ENCODE measurements at places on chromosomes 16 and 17.

DNA sequence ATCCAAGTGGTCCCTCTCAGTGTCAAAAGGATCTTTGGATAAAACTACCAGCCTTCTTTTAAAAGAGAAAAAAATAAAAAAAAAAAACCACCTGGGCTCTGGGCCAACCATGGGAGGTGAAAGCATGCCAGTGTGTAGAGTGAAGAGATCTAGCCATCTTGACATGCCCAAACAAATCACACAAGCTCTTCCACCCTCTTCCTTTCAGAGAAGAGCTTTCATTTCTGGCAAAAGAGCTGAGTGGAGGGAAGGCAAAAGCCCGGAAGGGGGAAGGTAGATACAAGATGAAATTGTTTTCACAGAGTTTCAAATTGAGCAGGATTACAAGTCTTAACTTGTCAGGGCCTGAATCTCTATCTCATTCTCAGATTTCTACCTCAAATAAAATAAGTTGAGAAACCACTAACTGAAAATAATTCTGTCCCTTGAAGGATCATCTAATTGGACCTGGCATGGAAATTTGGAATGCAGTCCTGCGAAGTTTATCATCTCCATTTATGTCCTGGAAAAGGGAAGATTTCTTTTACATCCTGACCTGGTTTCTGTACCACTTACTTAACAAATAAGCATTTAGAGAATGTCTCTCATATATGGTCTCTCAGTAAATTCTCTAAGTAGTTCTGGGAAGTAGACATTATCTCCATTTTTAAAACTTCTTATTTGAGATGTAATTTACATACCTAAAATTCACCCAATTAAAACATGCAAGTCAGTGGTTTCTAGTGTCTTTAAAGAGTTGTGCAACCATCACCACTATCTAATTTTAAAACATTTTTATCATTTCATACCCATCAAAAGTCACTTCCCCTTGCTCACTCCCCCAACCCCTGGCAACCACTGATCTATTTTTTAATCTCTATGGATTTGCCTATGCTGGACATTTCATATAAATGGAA lies 93.7 kb downstream of the TANGO6 start:
- no peak for DNase-seq

DNA sequence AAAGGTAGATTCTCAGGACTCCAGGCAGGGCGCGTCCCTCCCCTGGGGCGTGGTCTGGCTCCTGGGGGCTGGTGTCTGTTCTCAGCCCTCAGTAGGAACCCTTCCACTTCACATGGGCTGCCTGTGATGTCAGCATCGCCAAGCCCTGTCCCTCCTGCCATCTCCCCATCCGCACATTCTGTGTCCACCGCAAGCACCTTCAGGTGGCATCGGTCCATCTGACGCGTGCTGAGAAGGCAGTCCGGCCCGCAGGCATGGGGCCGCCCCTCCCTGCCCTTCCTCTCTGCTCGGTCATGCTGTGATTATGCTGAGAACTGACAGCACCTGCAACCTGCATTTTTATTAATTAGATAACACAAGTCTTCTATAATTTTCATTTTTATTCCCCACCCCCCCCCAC lies 12.7 kb upstream of the DNAH17 start:
- no peak for DNase-seq

- DNase-seq = no peak
Observed at GRCh38 chr17:49106321-49107210, 26.0 kb upstream of the B4GALNT2 start.

DNA sequence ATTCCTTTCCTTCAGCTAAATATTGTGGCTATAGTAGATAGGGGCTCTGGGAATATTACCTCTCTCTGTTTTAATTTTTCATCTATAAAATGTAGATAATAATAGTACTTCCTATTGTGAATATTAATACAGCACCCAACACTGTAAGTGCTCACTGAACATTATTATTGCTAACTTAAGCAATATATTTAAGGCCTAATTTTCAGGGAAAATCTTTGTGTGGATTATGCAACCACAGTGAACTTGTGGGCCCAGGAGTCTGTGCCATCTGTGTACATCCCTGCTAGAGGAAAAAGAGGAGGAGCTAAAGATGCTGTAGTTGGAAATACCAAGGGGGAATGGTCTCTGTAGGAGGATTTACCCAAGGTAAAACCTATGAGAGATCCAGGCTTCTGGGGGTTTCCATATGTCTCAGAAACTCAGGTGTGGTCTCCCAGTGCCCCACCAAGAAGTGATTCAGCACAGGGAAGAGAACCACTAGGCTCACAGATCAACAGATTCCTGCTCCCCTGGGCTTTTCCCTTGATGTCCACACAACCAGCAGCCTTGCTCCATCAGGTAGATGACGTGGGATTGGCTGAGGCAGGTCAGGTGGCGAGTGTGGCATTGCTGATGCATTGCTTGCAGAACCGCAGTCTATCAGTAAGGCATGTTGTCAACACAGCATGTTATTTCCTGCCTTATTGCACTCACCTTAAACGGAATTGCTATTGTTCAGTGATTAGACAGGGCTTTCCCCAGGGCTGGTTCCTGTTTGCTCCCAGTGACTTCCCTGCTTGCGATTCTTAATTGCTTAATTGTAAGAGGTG lies 1.6 kb upstream of the N4BP1 start:
- no peak for DNase-seq

DNA sequence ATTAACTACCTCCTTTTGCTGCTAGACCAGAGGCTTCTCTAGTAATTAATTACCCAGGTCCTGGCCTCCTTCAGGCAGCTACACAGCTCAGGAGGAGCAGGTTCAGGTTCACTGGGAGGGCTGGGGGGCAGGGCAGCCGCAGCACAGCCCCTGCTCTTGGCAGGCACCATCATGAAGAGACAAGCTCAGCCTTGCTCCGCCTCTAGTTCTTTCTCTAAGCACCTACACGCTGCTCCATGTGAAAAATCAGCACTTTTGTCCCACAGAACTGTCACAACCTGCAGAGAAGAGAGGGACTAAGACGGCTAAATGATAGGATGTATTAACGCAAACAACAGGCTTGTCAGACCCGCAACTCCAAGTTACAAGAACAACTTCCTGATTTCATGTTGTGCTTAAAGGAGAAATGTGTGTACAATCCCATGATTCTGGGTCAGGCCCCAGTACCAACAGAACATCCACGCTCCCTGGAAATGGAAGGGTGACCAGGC lies 53.4 kb downstream of the GRB2 start:
- DNase-seq = no peak

DNA sequence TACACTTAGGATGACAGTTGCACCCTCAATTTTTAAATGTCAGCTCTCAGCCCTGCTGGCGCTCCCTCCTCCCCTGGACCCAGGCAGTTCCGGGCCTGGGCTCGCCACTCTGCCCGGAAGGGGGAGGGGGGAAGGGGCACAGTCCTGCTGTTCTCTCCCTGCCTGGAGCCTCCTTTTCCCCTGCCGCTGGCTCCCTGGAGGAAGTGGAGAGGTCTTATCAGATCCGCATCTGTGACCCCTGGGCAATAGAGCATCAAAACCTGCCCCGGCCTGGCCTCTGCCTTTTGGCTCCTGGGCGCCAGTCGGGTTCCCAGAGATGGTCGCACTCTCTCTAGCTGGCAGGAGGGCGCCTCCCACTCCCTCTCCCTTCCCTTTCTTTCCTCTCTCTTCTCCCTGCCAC lies 149.3 kb downstream of the IRF8 start:
- DNase-seq = no peak

DNA sequence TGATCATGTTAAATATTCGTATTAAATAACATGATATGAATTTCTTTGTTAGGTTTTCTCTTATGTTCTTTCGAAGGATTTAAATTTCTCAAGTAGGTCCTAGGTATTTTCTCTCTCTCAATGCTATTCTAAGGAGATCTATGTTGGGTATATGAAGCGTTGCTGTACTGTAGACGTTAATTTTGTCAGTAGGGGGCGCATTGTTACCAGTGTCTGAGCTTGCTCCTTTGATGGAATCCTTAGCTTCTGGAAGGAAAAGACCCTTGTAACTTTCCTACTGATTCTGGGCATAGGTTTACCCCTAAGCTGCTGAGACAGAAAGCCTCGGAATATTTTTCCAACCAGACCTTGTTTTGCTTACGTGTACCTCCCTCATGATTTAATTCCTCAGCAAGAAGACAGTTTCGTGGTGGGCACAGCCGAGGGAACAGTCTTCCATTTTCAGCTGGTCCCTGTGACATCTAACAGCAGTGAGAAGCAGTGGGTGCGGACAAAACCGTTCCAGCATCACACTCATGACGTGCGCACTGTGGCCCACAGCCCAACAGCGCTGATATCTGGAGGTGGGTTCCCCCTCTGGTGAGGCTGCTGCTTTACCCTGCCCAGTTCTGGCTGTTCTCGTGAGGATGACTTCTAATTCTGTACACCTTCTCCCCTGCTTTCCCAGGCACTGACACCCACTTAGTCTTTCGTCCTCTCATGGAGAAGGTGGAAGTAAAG lies 17.9 kb downstream of the UTP4 start:
- DNase-seq = no peak

DNA sequence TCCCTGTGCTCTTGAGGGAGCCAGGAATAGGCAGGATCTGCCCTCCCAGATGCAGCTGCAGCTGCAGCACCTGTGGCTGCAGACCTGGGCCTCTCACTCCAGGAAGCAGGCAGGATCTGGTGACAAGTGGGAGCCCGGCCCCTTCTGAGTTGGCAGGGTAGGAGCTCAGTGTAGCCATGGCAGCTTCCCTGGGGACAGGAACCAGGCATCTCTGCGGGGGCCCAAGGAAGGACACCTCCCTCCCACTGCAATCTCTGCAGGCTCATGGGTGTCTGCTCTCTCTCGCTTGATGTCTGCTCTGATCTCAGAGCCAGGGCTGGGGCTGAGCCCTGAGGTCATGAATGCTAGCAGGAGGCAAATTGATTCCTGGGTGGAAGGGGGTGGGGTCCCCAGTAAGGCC lies 592.5 kb upstream of the CA10 start:
- DNase-seq = no peak

- DNase-seq = no peak
Observed at GRCh38 chr17:73551759-73552158, 92.5 kb downstream of the SDK2 start.

GRCh38 chr16:2507665-2508064 lies 6.1 kb upstream of the ATP6V0C start:
- peak; percentile 63 for DNase-seq

DNA sequence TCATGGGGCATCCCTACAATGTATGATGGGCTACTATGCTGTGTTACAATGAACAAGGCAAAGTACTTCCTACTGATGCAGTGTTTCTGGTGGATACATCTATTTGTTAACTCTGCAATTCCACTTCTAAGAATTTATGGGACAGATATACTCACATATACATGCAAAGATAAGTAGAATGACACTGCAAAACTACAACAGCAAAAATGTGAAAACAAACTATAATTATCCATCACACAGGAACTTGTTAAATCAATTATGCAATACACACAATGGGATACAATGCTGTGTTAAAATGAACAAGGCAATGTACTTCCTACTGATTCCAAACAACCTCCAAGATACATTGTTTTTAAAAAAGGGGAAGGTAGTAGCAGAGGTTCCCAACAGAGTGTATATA lies 3.2 kb downstream of the DDX52 start:
- DNase-seq = no peak

DNA sequence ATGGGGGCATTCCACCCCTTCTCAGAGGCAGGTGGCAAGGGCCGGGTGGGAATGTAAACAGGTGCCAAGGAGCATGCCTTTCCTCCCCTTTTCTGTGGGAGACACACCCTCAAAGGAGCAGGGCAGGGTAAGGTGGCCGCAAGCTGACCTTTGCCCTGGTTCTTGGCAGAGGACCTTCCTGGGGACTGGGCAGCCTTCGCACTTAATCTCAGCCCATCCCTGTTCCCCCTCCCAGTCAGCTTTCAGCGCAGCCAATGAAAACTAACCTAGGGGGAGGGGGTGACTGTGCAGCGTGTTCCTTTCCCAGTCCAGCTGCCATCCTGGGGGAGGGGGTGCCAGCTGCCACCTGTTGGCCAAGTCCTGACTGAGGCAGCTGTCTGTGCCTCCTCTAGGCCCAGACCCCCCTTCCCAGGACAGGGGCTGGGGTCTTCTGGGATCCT lies 2.8 kb downstream of the TRAF4 start:
- no peak for DNase-seq

All from left cardiac atrium (tissue), 4 donors.